ENCODE measurements at places on chromosomes 13 and 19.

DNA sequence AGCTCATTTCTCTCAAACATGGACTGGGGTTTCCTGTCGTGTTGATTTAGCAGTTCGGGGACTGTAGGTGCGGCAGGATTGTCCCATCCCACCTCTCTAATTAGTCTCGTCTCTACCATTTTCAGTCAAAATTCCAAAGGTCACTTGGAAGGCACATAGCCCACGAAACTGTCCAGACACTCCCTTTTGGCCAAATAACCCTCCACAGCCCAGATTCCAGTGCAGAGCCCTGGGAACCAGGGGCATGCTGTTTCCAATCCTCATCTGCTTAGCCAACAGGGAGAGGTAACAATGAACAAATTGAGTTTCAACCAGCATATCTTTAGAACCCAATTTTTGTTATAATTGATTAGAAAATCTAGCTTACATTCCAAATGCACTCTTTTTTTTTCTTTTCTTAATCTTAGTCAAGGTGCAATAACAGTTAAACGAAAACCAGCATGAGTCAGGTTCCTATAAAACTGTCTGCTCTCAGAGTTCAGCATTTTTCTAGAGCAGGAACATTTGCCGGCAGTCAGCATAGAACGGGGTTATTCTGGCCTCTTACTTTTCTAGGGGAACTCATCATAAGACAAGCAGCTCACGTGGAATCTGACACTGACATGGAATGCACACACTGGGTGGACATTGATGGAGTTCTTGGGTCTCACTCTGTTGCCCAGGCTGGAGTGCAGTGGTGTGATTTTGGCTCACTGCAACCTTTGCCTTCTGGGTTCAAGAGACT, 14.4 kb upstream of the CEBPA start:
- no peak for DNase-seq

DNA sequence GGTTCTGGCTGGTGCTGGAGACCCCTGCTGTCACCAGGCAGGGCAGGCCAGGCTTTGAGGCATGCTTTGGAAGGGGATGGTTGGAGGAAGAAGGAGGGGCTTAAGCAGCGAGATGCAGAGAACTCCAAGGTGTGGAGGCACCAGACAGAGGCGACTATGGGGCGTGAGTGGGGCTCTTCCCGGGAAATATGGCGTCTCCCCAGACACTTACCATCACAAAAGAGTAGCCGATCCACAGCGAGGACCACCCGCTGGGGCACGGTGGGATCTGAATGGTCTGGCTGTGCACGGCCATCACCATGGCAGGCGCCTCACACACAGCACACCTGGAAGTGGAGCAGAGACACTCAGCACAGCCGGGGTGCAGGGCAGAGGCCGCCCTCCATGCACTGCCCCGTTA, 151.9 kb downstream of the COL4A1 start:
- DNase-seq, result no peak

- DNase-seq, result no peak
These were observed 42.1 kb upstream of the GAS6 start for GRCh38 chr13:113905942-113906341.

DNA sequence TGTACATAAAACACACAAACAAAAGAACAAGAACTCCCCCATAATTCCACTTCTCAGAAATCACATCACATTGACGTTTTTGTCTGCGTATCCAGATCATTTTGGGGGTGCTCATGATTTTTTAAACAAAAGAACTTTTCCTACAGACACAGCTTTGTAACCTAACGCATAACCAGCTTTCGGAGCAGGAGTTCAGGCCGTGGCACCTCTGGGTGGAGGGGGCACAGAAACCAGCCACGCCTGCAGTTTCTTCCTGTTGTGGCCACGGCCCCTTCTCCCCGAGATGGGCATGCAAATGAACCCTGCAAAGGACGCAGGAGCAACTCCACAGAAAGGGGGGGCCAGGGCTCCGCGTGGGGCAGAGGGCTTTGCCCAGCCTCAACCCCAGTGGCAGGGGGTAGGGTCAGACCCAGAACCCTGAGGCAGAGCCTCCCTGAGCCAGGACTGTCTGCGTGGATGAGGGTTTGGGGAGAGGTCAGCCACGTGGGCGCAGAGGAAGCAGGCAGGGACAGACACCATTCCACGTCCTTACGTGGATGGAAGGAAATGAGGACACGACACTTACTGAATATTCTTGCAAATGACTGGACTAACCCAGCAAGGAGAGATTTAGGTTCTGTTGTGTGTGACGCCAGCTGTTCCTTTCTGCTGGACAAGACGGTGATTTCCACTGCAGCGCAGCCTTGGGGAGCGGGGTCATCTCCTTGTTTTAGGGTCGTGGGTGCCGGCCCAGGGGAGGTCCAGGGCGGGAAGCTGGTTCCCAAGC, 64.4 kb downstream of the RASA3 start:
- DNase-seq, result peak; percentile 49

DNA sequence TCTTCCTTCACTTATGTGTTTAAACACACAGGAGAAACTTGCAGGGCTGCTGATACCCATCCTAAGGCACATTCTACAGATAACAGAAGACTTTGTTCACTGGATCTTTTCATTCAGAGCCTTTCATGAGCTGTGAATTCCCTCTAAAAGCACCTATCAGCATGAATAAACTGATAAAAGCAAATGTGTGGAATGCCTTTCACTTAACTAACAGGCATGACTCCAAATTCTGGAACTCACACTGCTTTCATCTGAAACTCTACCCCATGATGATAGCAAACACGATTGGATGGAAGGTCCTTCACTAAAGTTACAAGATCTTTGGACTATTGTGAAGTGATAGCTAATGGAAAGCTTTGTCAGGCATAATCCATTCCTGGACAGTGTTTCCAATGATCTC, 457.3 kb downstream of the EFNB2 start:
- no peak for DNase-seq

DNA sequence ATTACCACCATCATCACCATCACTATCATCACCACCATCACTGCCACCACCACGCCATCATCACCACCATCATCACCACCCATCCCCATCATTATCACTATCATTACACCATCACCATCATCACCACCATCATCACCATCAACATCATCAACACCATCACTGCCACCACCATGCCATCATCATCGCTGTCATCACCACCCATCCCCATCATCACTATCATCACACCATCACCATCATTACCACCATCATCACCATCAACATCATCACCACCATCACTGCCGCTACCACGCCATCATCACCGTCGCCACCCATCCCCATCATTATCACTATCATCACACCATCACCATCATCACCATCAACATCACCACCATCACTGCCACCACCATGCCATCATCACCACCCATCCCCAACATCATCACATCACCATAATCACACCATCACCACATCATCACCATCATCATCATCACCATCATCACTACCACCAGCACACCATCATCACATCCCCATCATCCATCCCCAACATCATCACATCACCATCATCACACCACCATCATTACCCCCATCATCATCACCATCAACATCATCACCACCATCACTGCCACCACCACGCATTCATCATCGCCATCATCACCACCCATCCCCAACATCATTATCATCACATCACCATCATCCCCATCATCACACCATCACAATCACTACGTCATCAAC, 61.7 kb downstream of the TUBGCP3 start:
- peak; percentile 35 for DNase-seq

DNA sequence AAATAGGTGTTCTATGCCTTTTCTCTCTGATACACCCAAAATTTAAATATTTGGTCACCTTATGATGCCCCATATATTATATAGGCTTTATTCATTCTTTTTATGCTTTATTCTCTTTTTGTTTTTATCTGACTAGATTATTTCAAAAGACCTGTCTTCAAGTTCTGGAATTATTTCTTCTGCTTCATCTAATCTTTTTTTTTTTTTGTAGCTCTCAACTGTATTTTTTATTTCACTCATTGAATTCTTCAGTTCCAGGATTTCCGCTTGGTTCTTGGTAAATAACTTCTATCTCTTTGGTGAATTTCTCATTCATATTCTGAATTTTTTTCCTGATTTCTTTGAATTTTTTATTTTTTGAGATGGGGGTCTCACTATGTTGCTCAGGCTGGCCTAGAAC, 3.9 kb upstream of the CLEC4M start:
- DNase-seq, result no peak

- no peak for DNase-seq
These were observed 47.2 kb downstream of the LYL1 start for GRCh38 chr19:13055213-13056051.

DNA sequence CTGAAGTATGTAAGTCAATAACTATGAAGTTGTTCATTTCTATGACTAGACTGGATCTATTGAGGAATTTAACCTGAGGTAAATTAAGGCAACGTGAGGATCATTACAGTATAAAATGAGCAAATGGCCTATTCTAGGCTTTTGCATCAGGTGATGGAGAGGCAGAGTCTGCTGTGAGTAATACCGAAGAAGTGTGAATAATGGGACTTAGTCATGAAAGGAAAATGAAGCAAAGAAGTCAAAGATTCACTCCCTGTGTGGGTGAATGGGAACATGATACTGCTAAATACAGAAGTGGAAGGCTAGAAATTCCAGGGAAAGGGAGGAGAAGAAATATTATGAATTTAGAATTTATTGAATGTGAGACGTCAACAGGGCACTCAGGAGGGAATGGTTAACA, 774.1 kb downstream of the LIG4 start:
- no peak for DNase-seq

DNA sequence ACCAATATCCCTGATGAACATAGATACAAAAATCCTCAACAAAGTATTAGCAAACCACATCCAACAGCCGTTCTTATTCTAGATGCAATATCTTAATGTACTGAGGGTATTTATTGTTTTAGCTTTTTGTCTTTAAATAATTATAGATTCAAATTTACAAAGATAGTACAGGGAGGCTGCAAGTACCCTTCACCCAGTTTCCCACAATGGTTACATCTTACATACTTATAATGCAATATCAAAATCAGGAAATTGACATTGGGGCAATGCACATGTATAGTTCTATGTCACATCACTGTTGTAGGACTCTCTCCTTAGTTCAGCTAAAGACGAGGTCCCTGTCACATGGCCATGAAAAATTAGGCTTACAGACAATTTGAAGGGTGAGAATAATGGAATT, 75.8 kb downstream of the RUBCNL start:
- no peak for DNase-seq

DNA sequence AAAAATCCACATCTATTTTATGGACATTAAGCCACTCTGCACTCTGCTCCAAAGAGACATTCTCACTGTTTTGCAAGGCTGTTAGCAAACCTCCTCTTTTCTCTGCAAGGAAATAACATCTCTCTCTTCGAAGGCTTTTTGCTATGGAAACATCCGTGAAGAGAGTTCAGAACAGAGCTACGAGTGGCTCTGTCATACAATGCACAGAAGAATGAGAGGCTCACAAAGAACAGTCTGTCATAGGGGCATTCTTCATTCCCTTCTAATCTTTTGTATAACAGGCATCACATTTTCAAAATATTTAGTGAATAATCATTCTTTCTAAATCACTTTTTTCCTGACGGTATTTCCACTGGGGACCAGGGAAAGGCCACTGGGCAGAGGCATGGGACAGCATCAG, 346.1 kb downstream of the IRS2 start:
- DNase-seq, result no peak

DNA sequence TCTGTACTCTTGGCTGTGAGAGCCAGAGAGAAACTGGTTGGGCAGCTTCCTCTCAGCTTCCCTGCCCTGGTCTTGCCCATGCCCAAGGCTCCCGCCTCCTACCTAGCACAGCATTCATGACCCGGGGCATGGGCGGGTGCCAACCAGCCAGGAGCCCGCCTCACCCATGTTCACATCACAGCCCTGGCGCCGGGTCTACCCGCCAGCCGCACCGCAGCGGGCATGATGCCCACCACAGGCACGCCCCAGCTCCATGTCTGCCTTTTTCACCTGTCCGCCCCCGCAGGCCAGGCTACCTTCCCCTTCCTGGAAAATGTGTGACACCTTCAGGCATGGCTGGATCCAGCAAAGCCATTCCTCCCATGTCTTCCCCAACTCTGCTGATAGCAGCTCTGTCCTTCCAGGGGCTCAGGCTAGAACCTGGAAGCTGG, 42.1 kb downstream of the PTPRS start:
- DNase-seq, result no peak

- no peak for DNase-seq
These were observed 1538.2 kb downstream of the UQCRFS1 start for GRCh38 chr19:27674701-27675100.

DNA sequence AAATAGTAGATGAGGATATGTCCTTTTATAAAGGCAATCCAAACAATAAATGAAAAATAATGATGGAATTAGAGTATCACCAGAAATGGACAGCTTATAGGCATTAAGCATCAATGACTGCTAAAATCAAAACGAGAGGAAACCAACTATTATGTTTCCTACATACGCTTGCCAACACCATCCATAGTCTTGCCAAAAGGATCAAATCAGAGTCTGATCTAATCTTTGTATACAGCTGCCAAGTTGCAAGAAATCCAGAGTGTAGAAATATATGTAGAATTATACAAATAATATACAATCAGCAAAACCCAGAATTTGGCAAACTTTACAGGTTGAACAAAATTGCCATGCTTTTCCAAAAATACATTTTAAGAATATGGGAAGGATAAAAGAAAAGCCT, 1661.6 kb downstream of the SLITRK1 start:
- no peak for DNase-seq

All from CD4-positive, alpha-beta memory T cell (primary cell).